ENCODE measurements at places on chromosomes 16 and 17. TPM values are rescaled to one million over a fixed set of nuclear protein-coding genes. Genes with fewer than 3 reads are reported as not detected.
A peak's percentile ranks its signal among the peaks of the same experiment; 100 is the strongest.

Gene BRICD5
- 8.7 TPM for total RNA-seq

Gene HIGD1B
- not detected for total RNA-seq

DNA sequence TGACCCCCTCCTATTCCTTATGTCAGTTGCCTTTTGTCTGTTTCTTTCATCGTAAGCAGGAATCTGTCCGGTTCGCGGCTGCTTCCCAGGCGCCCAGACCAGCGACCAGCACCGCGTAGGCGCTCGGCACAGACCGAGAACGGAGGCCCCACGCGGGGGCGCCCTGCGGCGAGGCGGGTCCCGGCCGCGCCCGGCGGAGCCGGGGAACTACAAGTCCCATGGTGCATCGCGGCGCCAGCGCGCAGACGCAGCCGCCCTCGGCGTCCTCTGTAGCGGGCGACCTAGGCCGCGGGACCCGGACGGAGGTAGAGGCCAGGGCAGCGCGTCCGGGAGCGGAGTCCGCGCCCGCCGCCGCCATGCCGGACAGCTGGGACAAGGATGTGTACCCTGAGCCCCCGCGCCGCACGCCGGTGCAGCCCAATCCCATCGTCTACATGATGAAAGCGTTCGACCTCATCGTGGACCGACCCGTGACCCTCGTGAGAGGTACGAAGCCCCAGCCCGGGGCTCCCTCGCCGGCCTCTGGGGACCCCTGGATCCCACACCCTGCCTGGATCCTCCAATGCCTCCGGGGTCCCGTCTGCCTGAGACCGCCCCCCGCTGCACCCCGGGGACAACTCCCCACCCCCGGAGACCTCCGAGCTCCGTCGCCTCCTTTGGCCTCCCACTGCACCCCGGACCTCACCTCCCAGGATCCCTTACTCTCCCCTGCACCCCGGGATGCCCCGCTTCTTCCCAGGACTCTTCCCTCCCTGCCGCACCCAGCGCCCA lies at the start of gene NDUFB10:
TSS of gene NDUFB10 (plus strand) at position 270 of the 771 bp plus-strand sequence. CDS start at position 357, 87 bp downstream.
- peak within 1 kb of the TSS; percentile 75 for H3K4me3 ChIP-seq
- H3K4me1 ChIP-seq, result peaks cover 12% of the 10 kb centered on the region
- no peaks in the 10 kb centered on the region for H3K27me3 ChIP-seq
- H3K36me3 ChIP-seq, result peaks cover 8% of the 10 kb centered on the region
- peak within 1 kb of the TSS; percentile 83 for H3K27ac ChIP-seq

DNA sequence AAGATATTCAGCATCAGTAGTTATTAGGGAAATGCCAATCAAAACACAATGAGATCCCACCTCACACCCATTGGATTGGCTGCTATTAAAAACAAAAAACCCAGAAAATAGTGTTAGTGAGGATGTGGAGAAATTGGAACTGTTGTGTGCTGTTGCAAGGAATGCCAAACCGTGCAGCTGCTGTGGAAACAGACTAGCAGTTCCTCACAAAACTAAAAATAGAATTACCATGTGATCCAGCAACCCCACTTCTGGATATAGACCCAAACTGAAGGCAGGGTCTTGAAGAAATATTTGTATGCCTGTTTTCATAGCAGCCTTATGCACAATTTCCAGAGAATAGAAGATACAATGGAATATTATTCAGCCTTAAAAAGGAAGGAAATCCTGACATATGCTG lies 46.0 kb downstream of the FOXK2 start:
- H3K4me1 ChIP-seq, result peaks cover 3% of the 10 kb centered on the region
- H3K36me3 ChIP-seq, result peaks cover 2% of the 10 kb centered on the region
- no peaks in the 10 kb centered on the region for H3K27me3 ChIP-seq
- no peak overlapping the region for H3K27ac ChIP-seq
- DNase-seq, result no peak

- peaks cover 6% of the 10 kb centered on the region for H3K4me1 ChIP-seq
- DNase-seq, result no peak
- H3K27ac ChIP-seq, result no peak overlapping the region
- no peak overlapping the region for H3K4me3 ChIP-seq
- H3K36me3 ChIP-seq, result no peaks in the 10 kb centered on the region
These were observed 3.6 kb upstream of the MEOX1 start for GRCh38 chr17:43665084-43665936.

- H3K27me3 ChIP-seq, result peaks cover 2% of the 10 kb centered on the region
- DNase-seq, result no peak
- H3K4me1 ChIP-seq, result no peaks in the 10 kb centered on the region
- no peak overlapping the region for H3K27ac ChIP-seq
These were observed 29.8 kb upstream of the USP43 start for GRCh38 chr17:9615486-9615885.
